ENCODE measurements at places on chromosomes 1 and 21.
A peak's percentile ranks its signal among the peaks of the same experiment; 100 is the strongest.

- DNase-seq, result no peak
Observed at GRCh38 chr1:28313702-28314546, 14.9 kb upstream of the MED18 start.

- no peak for DNase-seq
Observed at GRCh38 chr21:38402795-38403194, 95.5 kb downstream of the ERG start.

GRCh38 chr1:204390751-204391466, 20.7 kb downstream of the PPP1R15B start:
- DNase-seq, result no peak

GRCh38 chr1:241275226-241275625, 81.8 kb downstream of the RGS7 start:
- no peak for DNase-seq

DNA sequence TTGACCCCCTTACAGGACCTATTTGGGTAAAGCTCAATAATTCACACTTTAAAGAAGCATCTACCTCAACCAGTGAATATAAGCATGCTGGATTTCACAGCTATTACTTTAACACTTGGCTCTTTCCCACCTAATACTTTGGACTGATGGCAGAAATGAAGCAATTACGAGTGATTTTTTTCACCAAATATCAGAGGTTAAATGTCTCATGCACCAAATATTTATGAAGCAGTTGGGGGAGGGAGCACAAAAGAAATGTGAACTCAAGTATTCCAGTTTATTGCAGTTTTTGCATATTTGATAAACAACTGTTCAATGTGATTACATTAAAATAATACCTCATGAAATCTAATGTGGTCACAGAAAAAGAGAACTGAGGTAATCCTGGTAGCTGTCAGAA, 223.6 kb downstream of the LRRC7 start:
- DNase-seq, result no peak

GRCh38 chr1:110756506-110756905, 81.8 kb upstream of the KCNA3 start:
- DNase-seq, result peak; percentile 94

DNA sequence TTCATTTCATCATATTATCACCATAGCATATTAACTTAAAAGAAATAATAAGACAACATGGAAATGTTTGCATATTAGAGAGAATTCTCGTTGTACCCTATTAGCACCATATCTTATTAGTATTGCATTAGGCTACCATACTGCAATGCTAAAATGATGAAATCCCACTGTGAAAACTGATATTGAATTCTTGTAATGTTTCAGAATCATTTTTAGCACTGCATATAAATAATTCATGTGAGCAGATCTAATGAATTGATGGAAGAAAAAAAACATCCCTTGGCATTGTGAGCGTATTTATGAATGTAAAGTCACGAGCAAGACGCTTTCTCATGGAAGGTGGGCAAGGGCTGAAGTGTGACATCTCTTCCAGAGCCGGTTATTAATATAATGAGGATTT, 257.1 kb upstream of the PTBP2 start:
- DNase-seq, result no peak

DNA sequence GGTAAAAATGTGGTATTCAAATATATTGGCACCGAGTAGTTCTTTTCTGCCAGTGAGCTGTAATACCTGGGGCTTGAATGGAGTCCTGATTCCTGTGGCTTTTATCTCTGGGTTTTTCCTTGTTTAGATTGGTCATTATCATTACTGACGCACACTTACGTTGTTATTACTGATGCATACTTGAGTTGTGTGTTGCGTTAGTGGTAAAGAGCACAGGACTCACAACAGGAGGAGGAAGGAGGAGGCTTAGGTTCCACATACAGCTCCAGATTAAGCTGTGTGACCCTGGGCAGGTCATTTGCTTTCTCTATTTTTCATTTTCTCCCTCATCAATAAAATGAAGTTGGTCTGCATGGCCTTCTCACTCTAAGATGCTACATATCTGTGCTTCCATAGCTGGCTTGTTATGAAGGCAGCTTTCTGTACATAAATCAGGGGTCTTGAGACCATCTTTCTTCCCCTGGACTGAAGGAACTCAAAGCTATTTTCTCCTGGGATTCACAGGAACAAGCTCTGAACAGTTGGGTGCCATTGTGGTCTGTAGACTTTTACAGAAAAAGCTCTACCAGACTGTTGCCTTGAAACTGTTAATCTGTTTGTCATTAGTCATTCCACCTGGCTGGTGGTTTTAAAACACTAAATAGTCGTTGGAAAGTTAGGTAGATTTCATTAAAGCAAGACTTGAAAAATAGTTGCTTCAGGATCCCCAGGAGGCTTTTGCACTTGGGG, 5.6 kb downstream of the ARID1A start:
- DNase-seq, result no peak

DNA sequence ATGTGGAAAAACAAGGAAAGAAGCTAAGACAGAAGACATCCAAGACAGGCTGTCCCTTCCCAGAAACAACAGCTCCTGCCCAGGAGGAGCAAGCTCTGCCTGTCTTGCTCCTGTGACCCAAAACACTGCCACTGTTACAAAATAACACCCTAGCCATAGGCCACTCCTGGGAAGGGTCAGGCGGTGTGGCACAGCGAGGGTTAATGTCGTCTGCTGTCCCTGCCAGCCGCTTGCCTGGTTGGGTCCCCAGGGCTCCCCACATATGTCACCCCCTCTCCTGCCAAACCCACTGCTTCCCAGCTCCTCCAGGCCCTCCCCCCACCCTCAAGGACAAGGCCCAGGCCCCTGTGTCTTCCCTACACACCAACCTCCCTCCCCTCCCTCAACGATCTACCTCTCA, 3.9 kb upstream of the NHLH1 start:
- peak; percentile 62 for DNase-seq

DNA sequence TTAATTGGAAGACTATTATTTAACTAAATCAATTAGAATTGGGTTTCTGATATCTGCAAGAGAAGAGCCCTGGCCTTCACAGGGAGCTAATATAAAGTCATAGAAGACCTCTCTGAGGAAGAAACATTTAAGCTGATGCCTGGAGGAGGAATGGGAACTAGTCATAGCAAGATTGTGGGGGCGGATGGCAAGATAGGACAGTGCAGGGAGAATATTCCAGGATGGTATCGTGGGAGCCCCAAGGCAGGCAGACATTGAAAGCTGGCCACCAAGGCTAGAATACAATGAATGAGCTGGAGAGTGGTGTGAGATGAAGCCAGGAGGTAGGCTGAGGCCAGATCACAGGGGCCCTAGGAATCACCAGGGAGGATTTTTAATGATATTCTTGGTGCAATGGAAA, 20.8 kb upstream of the MYSM1 start:
- no peak for DNase-seq

GRCh38 chr1:117215733-117216462, 5.2 kb upstream of the VTCN1 start:
- DNase-seq, result no peak

- no peak for DNase-seq
Observed at GRCh38 chr21:46131588-46131837, 23.9 kb downstream of the FTCD start.

GRCh38 chr1:218783131-218783530, 390.5 kb upstream of the LYPLAL1 start:
- no peak for DNase-seq

DNA sequence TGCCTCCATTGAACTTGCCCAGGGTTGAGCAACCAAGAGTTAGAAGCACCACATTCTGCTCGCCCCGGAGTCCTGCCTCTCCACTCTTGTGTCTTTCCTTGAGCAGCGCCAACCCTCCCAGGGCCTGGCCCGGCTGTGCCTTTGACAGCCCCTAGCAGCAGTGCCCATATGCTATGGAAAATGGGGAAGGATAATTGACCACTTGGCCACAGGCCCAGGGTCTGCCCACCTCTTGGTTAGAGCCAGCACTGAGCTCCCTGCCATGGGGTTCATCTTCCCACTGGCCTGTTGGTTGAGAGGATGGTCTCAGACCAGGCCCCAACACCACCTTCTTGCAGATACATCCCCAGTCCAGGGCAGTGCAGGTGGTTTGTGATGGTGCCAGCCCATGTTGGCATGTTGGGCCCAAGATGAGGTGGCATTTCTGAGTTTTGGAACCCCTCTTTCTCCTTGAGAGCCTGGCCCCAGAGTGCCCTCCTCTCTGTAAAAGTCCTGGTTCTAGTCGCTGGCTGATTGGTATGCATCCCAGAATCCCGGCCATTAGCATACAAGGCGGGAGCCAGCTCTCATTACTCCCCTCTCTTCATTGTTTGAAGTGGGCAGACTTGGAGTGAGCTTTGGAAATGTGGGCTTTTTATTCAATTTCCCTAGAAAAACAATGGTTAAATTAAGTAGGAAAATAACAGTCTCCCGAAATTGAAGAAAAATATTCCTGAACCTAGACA, 7.6 kb downstream of the ARHGEF10L start:
- DNase-seq, result no peak

GRCh38 chr1:25435397-25436108, 4.9 kb downstream of the MACO1 start:
- DNase-seq, result no peak

GRCh38 chr1:26961826-26962225, 1.6 kb upstream of the KDF1 start:
- DNase-seq, result no peak

- peak; percentile 64 for DNase-seq
Observed at GRCh38 chr1:156129687-156130577, 15.4 kb downstream of the LMNA start.

GRCh38 chr1:216086678-216087077, 336.6 kb downstream of the USH2A start:
- no peak for DNase-seq

DNA sequence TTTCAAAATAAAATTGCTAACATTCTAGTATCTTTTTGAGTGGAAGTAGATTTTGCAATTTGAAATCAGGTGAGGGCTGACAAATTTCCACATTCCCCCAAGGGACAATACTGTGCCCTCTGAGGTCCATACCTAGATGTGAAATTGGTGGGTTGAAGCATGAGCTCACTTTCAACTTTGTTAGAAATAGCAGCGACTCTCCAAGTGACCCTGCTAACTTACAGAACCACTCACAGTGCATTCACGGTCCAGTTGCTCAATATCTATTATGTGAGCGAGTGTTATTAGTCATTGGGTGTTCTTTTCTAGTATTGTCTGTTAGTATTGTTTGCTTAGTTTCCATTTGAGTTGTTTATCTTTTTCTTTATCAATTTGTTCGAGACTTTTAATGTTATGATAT, 53.6 kb upstream of the ASB17 start:
- DNase-seq, result no peak

- DNase-seq, result no peak
Observed at GRCh38 chr1:5961601-5962000, 30.6 kb downstream of the NPHP4 start.

DNA sequence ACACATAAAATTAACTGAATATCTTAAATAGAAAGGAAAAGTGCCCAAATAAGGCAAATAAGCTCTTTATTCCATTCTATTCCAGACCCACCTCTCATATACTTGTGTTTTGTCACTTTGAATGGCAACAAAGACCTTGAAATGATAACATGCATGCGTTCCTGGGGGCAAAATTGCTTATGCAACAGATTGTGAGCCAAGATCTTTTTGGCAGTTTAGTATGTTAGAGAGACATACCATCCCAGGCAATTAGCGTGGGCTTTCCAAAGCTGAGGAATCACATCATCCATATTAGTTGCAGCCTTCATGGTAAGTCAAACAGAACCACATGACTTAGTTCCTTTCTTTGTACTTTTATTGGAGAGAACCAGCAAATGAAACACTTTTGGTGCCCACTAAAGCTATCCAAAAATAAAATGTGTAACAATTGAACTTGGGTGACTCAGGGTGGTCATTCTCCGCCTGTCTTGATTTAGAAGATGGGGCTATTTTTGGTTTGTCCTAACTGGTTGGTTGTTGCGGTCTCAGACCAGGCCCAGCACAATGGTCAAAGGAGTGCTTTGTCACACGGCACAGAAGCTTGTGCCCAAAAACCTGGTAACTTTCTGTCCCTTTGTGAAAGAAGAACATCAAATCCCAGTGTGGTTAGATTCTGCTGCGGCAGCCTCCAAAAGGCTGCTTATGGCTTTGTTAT, 68.7 kb upstream of the ATF3 start:
- DNase-seq, result no peak

DNA sequence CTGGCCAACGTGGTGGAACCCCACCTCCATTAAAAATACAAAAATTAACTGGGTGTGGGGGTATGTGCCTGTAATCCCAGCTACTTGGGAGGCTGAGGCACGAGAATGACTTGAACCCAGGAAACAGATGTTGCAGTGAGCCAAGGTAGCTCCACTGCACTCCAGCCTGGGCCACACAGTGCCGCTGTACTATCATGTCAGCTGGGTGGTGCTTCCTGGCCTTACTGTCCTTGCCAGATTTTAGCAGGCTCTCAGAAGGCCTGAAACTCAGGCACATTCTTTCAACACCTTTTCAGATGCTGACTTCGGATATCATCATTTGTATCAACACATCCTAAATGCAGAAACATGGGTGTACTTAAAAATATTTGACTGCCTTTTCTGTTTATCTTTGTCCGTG, 31.6 kb upstream of the NBL1 start:
- no peak for DNase-seq

- no peak for DNase-seq
Observed at GRCh38 chr1:28358716-28359115, 10.8 kb upstream of the PHACTR4 start.

GRCh38 chr1:160580221-160580812, 1.0 kb upstream of the CD84 start:
- DNase-seq, result no peak

DNA sequence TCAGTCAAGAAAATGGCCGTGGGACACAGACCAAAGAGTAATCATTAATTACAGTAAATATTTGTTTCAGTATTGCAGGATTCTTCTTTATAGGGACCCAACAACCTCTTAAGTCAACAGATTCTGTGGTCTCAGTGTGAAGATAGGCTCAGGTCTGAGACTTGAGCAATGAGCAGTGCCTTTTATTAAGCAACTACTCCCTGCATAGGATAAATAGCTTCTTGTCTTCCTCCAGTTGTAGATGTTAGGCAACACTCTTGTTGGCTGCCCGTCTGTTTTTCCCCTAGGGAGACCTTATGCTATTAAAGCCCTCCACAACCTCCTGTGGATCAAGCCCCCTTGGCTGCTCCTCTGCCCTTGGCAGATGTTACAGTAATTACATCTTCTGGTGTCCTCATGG, 1.8 kb upstream of the OMA1 start:
- DNase-seq, result peak; percentile 65

GRCh38 chr1:246647113-246647512, 77.1 kb upstream of the SCCPDH start:
- peak; percentile 71 for DNase-seq

- peak; percentile 49 for DNase-seq
Observed at GRCh38 chr1:165073185-165074007, 283.1 kb downstream of the LMX1A start.

- peak; percentile 91 for DNase-seq
Observed at GRCh38 chr1:226433341-226433720, 25.4 kb upstream of the PARP1 start.

GRCh38 chr1:147700042-147701006, 30.0 kb upstream of the ACP6 start:
- peak; percentile 46 for DNase-seq

- no peak for DNase-seq
Observed at GRCh38 chr1:94039514-94039870, 81.5 kb downstream of the ABCA4 start.

DNA sequence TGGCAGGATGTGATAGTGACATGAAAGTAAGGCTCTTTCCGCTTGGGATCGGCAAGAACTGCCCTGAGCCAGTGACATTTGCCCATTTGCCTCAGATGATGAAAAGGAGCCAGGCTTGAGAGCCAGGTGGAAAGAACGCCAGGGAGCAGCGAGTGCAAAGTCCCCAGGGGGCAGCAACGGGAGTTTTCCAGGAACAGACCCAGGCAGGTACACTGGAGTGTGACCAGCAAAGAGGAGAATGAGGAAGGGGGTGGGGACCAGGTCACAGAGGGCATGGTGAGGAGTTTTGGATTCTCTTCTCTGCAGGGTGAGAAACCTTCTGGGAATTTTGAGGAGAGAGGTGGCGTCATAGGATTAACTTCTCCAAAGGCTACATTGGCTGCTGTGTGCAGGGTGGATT, 10.8 kb upstream of the ETS2 start:
- no peak for DNase-seq
